ENCODE measurements at places on chromosomes 7 and 10.

GRCh38 chr7:151386301-151387160 lies 23.3 kb downstream of the WDR86 start:
- no peak for DNase-seq

DNA sequence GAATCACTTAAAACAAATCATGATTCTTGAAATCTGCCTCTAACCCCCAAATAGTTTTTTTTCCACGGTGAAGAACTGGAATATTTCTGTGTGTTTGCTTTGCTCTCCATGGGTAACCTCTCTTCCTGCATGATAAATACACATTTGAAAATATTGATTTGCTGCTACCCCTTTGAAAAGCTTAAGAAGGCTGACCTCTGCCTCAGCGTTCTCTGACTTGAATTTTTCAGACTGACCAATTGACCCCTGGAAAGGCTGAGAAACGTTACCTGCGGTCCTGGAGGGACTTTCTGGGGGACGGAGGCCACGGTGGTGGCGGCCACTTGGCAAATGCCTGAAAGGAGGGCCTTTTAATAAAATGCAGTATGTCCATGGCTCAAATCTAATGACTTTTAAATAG lies 520.2 kb downstream of the LRMDA start:
- DNase-seq, result no peak

GRCh38 chr10:33112831-33113455 lies 154.9 kb upstream of the ITGB1 start:
- peak; percentile 47 for DNase-seq

- DNase-seq, result no peak
Measured at GRCh38 chr7:20354610-20355528, 24.2 kb downstream of the ITGB8 start.

- peak; percentile 68 for DNase-seq
Measured at GRCh38 chr10:60943316-60944057, 498 bp downstream of the RHOBTB1 start.

GRCh38 chr7:101792051-101792681 lies 25.3 kb upstream of the CUX1 start:
- DNase-seq, result peak; percentile 85

DNA sequence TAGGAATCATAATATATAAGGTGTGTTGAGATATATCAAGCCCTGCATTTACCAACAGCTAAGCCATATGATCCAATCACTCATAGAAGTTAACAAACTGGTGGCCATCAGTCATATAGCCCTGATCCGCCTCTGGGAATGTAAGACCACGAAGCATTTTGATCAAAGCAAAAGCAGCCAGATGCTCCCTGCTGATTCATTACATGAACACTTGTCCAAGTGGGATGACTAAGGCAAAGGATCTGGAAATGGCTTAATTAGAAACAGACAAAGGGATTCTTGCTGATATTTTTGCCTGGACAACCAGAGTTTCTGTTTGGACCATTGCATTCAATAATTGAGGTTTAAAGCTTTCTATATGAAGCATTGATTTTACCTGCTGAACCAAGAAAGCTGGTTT lies 535.5 kb downstream of the GPAM start:
- DNase-seq, result peak; percentile 89

DNA sequence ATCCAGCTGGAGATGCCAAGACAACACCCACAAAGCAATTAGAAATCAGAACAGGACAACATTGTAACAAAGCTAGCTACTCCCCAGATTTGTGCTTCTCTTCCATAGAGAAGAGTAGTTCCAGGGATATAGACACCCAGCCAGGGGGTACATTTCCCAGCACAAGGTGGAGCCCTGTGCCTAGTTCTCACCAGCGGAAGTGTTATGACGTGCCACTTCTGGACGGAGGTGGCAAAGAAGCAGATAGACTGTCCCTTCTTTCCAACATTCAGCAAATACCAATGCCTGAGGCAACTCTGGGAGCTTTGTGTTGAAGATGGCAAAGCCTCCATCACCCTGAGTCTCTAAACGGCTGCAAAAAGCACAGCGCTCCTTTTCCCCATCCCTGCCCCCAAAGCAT lies 23.4 kb upstream of the GSAP start:
- no peak for DNase-seq

DNA sequence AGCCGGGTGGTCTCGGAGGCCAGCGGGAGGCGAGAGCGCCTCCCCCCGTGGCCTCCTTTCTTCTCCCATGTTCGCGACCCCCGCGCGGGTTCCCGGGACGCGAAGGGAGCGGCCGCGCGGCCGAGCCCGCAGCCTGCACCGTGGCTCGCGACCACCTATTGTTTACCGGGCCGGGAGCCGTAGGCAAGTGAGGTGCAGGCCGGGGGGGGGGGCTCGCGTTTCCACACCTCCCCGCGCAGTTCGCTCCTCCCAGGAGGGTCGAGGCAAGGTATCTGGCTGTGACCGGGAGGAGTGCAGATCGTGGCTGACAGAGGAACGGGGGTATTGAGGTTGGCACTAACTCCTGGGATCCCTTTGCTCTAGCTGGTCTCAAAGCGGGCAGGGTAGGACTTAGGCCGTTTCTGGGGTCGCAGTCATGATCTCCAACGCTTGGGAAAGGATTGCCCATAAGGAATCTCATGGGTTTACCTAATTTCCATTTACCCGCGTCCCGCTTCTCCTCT lies 734 bp downstream of the PTPN12 start:
- peak; percentile 50 for DNase-seq

- no peak for DNase-seq
Measured at GRCh38 chr10:80410122-80410521, 1.8 kb downstream of the PRXL2A start.

DNA sequence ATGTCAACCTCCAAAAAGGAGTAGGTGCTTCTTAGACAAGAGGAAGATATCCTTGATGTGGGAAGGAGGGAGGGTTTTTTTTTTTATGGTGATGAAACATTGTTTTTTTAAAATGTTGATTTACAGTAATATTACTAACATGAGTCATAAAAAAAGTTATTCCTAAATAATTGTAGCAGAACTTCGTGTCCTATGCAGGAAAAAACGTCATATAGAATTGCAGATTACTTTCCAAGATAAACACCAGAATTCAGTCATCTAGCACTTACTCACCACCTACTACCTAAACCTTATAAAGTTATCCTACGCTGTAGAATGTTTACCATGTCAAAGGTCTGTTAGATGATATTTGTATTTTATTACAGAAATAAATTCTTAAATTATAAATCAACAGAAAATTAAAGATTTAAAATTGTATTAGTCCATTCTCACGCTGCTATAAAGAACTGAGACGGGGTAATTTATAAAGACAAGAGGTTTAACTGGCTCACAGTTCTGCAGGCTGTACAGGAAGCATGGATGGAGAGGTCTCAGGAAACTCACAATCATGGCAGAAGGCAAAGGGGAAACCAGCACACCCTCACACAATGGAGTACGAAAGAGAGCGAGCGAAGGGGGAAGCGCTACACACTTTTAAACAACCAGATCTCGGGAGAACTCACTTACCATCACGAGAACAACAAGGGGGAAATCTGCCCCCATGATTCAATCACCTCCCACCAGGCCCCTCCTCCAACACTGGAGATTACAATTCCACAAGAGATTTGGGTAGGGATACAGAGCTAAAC lies 105.2 kb upstream of the NEBL start:
- DNase-seq, result no peak

DNA sequence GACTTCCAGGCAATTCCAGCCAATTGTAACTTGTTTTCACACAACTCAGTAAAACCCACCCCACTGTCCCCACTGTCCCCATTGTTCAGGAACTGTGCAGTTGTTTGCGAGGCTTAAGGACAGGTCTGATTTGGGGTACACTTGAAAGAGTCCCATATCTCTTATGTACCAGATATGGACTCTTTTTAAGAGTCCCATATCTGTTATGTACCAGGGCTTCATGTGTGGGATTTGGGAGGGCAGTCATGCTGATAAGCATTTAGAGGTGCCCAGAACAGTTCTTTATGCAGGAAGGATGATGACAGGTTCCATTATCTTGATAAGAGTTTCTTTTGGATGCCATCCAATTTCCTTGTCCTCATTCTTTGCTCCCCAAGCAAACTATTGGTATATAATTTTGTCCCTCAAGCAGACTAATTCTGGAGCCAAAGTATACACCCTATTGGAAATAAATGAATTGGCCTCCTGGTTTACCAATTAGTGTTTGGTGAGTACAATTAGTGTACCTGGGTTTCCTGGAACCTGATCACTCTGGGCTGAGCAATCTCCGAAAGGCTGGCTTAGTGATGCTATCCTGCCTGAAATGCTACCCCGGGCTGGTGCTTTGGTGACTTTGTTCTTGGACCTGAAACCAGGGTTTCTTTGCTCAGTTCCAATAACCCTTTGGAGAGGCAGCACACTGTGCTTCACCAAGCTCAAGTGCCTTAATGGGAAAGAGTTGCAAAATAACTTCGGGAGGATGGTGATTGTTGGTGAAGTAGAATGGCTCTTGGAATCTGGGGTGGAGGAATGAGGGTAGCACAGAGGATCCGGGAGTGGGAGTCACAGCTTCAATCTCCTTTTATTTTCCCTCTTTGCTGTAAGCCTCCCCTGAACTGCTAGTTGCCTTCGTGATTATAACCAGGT lies 6.2 kb upstream of the DMBT1 start:
- DNase-seq, result no peak

DNA sequence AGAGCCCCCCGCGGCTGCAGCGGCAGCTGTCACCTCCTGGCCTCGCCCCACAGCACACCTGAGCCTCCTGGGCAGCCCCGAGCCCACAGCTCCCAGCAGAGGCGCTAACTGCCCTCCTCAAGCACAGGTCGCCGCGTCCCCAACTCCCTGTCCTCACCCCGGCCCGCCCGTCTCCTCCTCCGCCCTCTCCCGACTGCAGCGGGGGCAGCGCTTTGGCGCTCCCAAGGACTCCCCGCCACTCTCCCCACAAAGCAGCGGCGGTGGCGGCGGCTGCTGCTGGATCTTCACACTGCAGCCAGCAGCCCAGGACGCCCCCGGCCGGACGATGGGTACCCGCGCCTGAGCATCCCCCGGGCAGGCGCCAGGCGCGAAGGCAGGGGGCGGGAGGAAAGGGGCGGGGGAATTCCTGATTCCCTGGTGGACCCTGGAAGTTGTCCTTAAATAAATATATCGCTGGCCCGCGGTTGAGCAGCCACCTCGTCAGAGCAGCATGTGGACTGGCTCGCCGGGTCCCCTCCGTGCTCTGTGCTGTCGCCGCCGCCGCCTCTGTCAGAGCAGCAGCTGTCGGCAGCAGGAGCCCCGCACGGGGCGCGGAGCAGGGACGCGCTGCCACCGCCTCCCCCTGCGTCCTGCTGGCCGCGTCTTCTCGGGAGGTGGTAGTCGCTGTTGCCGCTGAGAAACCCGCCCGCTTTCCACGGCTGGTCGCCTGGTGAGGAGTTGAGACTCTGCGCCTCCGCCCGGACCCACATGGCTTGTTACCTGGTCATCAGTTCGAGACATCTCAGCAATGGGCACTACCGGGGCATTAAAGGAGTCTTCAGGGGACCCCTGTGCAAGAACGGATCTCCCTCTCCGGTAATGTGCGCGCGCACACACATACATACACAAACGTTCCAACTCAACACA lies at the start of gene ZNF804B:
Gene ZNF804B, plus strand, starts transcription at position 471 of the 906 bp plus-strand sequence. Its CDS starts 277 bp downstream, at position 748.
- DNase-seq, result peak; percentile 23

DNA sequence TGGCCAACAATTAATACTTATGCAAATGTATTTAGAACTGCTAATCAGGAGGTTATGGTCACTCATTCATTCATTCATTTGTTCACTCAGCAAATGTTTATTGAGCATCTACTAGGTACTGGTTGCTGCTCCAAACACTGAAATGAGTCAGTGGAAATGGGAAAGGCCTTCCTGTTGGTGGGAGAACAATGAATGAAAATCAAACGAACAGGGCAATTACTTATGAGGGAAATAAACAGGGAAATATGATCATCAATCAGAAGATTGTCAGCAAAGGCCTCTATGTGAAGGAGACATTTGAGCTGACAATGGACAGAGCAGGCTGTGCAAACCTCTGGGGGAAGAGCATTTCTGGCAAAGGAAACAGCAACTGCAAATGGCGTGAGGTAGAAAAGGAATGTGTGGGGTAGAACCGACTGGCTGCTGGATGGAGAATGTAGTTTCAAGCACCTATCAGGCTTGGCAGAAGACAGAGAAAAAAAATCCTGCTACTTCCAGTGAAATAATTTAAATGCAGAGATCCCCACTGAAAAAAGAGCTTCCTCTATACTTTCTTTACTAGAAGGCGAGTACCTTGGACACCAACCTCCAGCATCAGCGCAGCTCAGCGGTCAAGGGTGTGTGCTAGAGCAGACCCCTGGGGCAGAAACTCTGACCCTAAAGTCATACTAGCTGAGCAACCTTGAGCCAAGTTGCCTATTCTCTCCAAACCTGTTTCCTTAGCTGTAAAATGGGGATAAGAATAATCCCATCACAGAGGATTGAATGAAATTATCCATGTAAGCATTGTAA lies 108.8 kb upstream of the EEPD1 start:
- DNase-seq, result no peak

- no peak for DNase-seq
Measured at GRCh38 chr10:109846832-109847231, 76.5 kb downstream of the XPNPEP1 start.

GRCh38 chr7:116443101-116443523 lies 56.4 kb upstream of the CAV2 start:
- DNase-seq, result peak; percentile 83
